ENCODE measurements at places on chromosomes 1 and 21.

DNA sequence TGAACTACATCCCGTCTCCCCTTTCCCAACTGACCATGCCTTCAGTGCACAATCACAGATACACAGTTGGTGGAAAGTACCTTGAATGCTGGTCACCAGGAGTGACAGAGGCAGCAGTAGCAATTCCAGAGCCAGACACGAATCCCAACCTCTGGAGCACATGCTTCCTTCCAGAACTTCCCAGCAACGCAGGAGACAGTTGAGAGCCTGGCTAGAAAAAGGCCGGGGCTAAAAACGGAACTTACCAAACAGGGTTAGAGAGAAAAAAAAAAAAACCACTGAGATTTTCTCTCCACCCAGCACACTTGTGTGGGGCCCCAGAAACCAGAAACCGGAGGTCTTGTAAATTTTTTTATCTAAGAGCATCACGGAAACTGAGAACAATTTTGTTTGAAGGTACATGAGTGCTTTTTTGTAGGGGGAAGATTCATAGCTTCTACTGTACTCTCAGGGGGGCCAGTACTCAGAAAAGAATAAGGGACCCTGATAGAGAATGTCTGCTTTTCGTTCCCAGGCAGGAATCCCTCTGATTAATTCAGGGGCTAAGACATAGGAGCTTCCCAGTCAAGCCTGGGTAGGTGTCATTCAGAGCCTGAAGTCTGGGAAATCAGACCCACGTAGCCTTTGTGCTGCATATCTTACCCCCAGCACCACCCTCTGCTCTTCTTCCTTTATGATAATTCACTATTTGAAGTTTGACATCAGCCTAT, at the start of gene CD48:
CD48 (minus strand) TSS at position 221 of the 710 bp plus-strand sequence; CDS start at position 162, 59 bp downstream.
- DNase-seq: no peak

DNA sequence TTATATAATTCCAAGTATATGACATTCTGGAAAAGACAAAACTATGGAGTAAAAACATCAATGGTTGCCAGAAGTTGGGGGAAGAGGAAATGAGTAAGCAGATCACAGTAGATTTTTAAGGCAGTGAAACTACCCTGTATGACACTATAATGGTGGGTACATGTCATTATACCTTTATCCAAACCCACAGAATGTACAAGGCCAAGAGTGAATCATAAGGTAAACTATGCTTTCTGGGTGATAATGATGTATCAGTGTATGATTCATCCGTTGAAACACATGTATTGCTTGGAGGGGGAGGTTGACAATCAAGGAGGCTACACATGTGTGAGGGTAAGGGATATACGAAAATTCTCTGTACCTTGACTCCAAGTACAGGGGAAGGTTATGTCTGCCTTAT, 862.7 kb downstream of the PLA2G4A start:
- no peak for DNase-seq

GRCh38 chr1:219185486-219186117, 11.9 kb downstream of the LYPLAL1 start:
- DNase-seq: no peak

- DNase-seq: no peak
Measured at GRCh38 chr1:205170532-205171269, 40.8 kb downstream of the DSTYK start.

GRCh38 chr21:31072533-31072932, 34.3 kb upstream of the KRTAP19-8 start:
- no peak for DNase-seq

- DNase-seq: no peak
Measured at GRCh38 chr1:169348383-169349036, 19.1 kb downstream of the NME7 start.

- DNase-seq: no peak
Measured at GRCh38 chr1:235270625-235271024, 57.4 kb downstream of the ARID4B start.

- no peak for DNase-seq
Measured at GRCh38 chr21:15617964-15618363, 111.8 kb upstream of the USP25 start.

GRCh38 chr1:197065559-197065958, 1.5 kb downstream of the F13B start:
- no peak for DNase-seq

DNA sequence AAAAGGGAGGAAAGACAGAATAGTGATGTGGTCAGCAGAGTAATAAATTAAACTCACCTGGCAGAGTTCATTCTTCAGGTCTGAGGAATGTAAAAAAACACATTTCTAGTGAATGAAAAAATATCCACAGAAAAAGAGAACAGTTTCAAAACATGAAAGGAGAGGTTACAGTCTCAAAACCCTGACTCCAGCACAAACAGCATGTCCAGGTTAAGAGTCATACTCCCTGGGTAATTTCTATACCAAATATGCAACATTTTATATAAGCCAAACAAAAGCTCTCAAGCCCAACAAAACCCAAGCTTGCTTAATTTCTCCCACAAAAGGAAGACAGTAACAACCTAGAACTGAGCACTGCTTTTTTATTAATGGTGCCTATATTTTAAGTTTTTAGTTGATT, 173.0 kb downstream of the NTMT2 start:
- no peak for DNase-seq

- DNase-seq: no peak
Measured at GRCh38 chr1:162207862-162208261, 138.4 kb downstream of the NOS1AP start.

DNA sequence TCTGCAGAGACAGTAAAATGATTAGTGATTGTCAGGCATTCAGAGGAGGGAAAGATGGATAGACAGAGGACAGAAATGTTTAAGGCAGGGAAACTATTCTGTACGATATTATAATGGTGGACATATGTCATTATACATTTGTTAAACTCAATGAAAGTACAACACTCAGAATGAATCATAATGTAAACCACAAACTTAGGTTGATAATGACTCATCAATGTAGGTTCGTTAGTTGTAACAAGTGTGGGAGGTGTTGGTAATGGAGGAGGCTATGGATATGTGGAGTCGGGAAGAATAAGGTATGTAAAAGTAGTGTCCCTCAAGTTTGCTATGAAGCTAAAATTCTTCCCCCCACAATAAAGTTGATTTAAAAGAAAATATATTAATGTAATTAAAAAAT, 455.0 kb downstream of the BRINP3 start:
- DNase-seq: no peak

- DNase-seq: no peak
Measured at GRCh38 chr1:112618721-112619517, at the start of gene ST7L. Gene ST7L (minus strand): TSS chr1:112619141. CDS start chr1:112619113, 28 bp downstream.

DNA sequence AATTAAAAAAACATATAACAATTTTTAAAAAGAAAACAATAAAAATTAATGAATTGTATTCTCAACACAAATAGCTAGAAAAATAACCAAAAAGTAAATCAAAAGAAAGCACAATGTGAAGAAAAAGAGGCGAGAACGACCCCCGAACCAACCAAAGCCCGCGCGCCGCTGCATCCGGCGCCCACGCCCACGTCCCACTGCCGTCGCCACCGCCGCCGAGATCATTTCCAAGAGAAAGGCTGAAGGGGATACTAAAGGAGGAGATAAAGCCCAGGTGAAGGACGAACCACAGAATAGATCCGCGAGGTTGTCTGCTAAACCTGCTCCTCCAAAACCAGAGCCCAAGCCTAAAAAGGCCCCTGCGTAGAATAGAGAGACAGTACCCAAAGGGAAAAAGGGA, 11.8 kb upstream of the ABCB10 start:
- no peak for DNase-seq

- DNase-seq: no peak
Measured at GRCh38 chr1:99829269-99829668, 20.9 kb upstream of the AGL start.

- DNase-seq: no peak
Measured at GRCh38 chr1:231715816-231716722, 89.5 kb downstream of the DISC1 start.

GRCh38 chr1:87542697-87543096, 214.0 kb downstream of the LMO4 start:
- DNase-seq: no peak

- DNase-seq: peak; percentile 14
Measured at GRCh38 chr1:175319112-175319911, 126.7 kb upstream of the KIAA0040 start.

DNA sequence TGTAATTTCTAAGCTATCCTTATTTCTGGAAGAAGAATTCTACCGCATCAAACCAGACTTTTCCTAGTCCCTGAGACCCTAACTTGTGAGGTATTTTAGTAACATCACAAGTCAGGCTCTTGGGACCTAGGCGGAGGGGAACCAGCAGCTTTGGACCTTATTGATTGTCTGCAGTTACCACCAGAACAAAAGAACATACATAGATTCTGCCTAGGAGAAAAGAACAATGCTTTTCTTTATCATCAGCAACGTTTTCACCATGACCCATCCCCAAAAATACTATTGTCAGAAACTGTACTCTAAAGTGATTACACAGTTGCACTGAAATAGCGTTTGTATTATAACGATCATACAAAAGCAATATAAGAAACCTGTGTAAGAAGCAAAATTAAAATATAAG, 860.4 kb downstream of the USP25 start:
- no peak for DNase-seq

GRCh38 chr1:157043685-157044084, 1.9 kb downstream of the ARHGEF11 start:
- DNase-seq: no peak

DNA sequence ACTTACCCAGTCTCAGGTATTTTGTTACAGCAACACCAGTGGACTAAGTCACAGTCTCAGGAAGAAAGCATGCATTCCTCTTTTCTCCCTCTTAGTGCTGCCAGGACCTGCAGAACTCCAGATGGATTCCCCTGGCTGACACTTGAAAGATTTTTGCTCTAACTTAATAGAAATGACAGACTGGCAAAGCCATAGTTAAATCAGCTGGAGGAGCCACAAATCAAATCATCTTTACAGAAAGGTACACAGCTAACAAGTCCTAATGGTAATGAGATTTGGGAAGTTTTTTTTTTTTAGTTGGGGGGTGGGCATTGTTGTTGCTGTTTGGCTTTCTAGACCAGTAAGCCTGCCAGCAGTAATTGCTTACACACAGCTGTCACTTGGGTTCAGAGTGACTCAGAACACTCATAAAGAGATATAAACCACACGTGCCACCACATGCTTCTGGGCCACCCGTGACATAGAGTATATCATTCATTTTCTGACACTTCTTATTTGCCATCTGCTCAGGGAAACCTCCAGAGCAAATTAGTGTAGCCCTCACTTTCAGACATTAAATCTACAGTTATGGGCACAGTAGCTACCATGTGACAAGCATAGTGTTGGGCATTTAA, 72.4 kb downstream of the FH start:
- DNase-seq: no peak

DNA sequence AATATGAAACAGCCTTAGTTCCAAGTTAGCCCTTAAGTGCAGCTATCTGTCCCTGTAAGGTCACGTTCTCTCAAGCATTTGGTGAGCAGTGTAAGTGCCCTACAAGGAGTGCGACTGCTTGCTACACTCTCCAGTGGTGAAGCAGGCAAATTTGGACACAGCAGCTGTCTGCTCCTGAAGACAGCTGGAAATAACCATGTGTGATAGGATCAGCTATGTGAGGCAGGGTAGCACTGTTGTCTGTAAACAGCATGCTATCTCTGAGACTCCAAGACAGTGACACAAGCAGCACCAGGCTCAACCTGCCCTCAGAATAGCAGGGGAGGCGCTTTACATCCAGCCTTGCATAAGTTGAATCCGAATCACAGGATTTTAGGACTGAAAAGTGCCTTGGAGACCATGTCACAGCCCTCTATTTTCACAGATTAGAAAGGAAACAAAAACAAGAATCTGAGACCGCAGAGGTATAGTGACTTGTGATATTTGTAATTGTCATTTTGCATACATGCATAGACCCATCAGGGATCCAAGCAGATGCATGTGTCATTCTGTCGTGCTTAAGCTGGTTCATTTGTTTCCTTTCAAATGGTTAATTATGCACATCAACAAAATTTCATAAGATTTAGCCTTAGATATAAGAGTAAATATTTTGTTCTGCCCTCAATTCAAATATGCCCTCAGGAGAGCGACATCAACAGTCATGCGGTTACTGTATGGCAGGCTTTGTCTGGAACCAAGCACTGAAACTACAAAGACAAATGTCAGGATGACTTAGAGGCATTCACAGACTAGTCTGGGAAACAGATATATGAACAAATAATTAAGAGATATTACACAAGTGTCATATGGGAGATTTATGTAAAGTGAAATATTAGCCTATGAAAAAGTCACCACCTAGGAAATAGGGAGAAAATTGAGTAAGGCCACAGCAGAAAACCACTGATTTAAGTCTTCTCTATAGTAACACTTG, 134.9 kb upstream of the NRIP1 start:
- DNase-seq: no peak

Measured in thoracic aorta (tissue), 2 donors.